Left hindlimb (tissue), 1 donor: ENCODE measurements at places on chromosomes 11 and 22.

GRCh38 chr11:72189455-72190250 is 2.3 kb upstream of the FOLR1 start:
- DNase-seq: peak; percentile 66

GRCh38 chr22:47594836-47595521 is 832.5 kb downstream of the TBC1D22A start:
- no peak for DNase-seq

DNA sequence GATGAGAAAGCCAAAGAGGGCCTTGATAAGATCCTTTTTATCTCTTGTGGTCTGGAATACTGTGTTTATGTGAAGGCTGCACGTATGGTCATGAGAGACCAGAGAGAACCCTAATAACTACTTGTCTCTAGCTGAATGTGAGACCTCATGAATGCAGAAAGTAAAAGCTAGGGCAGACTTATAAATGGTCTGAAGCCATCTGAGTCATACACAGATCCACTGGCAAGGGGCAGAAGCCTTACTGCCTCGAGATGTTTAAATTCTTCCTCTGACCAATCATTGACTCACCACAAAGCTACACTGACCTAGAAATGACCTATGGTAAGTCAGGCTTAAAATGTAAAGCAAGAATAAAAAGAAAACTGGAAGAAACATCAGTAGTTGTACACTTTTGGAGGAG is 22.7 kb upstream of the OR4B1 start:
- no peak for DNase-seq

DNA sequence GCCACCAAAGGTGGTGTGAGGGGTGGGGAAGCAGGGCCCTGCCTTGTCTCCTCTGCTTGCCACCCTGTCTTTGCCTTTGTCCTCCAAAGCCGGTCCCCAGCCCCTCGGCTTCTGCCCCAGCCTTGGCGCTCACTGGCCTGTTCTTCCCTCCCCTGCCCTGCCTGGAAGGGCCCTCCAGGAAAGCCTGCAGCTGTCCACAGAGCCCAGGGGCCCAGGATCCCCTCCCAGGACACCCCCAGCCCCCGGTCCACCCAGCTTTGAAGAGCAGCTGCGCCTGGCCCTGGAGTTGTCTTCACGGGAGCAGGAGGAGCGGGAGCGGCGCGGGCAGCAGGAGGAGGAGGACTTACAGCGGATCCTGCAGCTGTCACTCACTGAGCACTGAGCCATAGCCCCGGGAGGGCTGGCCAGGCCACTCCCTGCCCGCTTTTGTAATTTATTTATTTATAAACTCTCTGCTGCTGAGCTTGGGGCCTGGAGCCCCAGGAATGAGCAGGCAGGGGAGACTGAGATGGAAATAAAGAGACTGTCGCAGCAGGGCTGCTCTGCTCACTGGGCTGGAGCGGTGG is 1.3 kb upstream of the SSH3 start:
- DNase-seq: peak; percentile 70

GRCh38 chr11:83172551-83172950 is 15.6 kb downstream of the PCF11 start:
- DNase-seq: no peak

GRCh38 chr11:33147559-33147958 is 13.7 kb downstream of the CSTF3 start:
- no peak for DNase-seq

GRCh38 chr11:105032495-105032894 is 2.4 kb downstream of the CASP1 start:
- DNase-seq: no peak

- no peak for DNase-seq
Observed at GRCh38 chr11:35983981-35984380, 40.1 kb downstream of the LDLRAD3 start.

DNA sequence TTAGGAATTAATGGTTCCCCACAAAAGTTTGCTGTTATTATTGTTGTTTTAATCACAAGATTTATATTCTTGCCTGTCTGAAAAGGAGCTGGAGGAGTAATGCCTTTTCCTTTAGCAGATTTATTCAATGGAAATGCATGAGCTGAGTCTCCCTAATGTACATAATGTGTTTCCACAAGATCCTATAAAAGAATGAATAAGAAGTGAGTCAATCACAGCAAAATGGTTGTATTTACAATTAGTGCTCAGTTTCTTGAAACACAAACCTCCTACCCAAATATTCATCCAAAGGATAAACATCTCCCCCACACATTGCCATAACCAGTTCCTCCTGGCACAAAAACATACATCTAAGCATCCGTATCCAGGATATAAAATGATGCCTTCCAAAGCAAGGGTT is 33.3 kb downstream of the ME3 start:
- DNase-seq: no peak

GRCh38 chr11:85647078-85647477 is 689 bp upstream of the TMEM126A start:
- no peak for DNase-seq

DNA sequence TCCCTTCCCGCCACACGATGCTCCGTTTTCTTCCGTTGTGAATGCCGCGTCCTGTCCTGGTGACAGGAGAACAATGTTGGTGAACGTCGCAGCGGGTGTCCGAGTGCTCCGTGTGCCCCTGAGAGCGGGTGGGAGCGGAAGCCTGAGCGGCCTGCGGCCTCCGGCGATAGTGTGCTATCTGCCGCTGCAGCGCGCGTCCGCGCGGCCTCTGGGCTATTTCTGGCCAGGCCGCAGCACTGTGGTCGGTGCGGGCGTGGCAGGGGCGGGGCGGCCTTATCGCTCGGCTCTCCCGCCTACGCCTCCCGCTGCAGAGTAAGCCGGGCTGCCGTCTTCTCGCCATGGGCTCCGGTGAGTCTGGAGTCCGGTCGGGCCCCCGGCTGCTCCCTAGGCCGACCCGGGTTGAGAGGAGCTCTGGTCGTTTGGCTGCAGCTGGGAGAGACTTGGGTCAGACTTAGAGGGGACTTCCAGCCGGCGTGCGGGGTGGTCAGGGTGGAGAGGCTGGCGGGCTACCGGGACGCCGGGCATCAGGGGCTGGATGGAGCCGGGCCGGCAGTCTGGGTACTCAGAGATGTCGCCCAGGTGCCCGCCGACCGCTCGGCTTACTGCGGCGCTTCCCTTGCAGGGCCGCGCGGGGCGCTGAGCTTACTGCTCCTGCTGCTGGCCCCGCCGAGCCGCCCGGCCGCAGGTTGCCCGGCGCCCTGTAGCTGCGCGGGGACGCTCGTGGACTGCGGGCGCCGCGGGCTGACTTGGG is at the start of gene GP1BB:
Gene GP1BB (plus strand): TSS at position 308 of the 751 bp plus-strand sequence. CDS start 31 bp downstream, at position 339.
- DNase-seq: peak; percentile 45

GRCh38 chr22:43734370-43735150 is 77.5 kb downstream of the EFCAB6 start:
- no peak for DNase-seq
